ENCODE measurements at places on chromosomes 2 and 18.

GRCh38 chr18:73270920-73271634, 403.3 kb upstream of the NETO1 start:
- DNase-seq: no peak

DNA sequence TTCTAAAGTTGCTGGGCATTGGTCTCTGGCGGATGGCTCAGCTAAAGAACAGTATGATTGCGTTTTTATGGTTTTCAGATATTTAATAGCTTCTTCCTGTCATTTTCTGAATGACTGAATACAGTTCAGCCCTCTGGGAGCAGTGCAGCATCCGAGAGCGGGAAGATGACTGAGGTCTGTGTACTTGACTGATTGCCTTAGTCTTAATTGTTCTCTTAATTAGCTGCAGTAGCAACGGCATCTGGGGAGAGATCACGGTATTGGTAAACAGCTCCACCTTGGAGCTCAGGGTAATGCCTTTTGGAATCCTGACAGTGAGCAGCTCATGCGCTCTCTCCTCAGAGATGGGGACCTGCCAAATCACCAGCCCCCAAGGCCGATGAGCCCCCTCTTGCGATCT, 481.4 kb upstream of the SPRED2 start:
- no peak for DNase-seq

DNA sequence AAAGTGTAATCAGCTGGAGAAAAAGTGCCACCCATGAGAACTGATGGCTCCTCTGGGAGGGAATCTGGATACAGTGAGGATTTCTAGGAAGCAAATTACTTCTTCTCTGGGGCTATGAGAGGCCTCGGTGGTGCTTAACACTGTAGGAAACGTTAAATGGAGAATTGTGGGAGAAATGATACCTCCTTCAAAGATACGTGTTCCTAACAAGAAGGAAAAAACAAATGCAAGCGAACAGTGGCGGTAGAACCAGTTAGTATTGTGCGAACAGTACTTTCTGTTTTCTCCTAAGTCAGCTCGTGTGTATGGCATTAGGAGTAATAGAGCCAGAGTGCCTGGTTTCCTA, 587 bp upstream of the MTIF2 start:
- DNase-seq: no peak

DNA sequence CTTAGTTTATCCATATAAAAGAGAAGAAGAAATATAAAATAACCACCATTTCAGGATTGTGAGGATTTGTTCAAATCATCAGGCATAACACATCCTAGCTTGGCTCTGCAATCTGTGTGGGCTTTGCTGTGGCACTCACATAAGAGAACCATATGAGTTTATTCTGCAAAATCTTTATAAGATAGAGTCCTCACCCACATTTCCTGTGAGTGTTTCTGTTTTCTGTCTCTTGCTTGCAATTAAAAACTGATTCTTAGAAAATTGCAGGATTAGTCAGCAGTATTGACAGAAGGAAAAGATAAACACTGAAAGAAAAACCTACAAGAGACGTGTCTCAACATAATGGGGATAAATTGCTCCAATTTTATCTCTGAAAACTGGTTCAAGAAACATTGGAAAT, 258.5 kb downstream of the RND3 start:
- DNase-seq: no peak

- no peak for DNase-seq
These were observed 42.1 kb upstream of the SNTG2 start for GRCh38 chr2:908568-908967.
